ENCODE measurements at places on chromosomes 13 and 19.
A peak's percentile ranks its signal among the peaks of the same experiment; 100 is the strongest.

DNA sequence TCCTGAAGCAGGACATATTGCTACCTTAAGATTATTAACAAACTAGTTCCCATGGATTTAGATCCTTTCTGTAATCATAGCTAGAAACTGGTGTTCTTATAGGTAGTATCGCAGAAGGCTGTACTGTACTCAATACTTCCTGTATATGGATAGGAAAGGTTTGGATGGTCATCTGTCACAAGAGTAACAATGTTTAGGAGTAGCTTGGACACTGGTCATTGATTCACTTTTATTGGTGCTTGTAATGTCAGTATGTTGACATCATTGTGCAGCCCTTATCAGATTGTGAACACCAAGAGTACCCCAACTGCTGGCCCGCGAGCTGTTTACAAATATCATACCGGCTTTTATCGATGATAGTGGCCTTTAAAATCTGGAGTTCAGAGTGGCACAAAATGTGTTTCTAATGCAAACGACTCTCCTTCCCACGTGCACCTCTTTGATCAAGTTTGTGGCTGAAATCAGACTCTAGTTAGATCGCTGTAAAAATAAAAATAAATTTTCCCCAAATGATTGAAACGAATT, 605 bp upstream of the CDK8 start:
- DNase-seq, result no peak

- peak; percentile 34 for DNase-seq
Observed at GRCh38 chr13:106570299-106570852, 2.4 kb upstream of the ARGLU1 start.

- no peak for DNase-seq
Observed at GRCh38 chr19:10228393-10228792, 2.7 kb downstream of the S1PR2 start.

GRCh38 chr19:17021328-17021727, 5.3 kb downstream of the CPAMD8 start:
- no peak for DNase-seq

DNA sequence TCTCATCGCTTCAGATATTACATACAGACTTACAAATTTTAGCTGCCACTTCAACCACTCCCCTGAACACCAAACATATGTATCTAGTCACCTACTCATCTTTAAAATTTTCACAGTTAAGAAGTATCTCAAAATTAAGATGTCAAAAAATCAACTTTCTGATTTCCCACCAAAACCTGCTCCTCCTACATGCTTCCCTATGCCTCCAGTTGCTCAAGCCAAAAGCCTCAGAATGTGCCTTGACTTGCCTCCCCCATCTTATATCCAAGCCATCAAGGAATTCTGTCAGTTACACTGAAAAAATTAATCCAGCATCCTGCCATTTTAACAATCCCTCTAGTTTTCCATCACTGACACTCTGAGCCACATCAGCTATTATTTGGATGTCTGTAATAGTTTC, 85.0 kb downstream of the SPRY2 start:
- no peak for DNase-seq

- peak; percentile 37 for DNase-seq
Observed at GRCh38 chr19:3132971-3133792, 2.7 kb upstream of the GNA15 start.

GRCh38 chr13:75216038-75216437, 265.9 kb downstream of the TBC1D4 start:
- DNase-seq, result no peak

GRCh38 chr13:21079761-21080592, 18.6 kb upstream of the LATS2 start:
- DNase-seq, result peak; percentile 92

- DNase-seq, result no peak
Observed at GRCh38 chr13:20565115-20565736, 1.7 kb upstream of the IFT88 start.

DNA sequence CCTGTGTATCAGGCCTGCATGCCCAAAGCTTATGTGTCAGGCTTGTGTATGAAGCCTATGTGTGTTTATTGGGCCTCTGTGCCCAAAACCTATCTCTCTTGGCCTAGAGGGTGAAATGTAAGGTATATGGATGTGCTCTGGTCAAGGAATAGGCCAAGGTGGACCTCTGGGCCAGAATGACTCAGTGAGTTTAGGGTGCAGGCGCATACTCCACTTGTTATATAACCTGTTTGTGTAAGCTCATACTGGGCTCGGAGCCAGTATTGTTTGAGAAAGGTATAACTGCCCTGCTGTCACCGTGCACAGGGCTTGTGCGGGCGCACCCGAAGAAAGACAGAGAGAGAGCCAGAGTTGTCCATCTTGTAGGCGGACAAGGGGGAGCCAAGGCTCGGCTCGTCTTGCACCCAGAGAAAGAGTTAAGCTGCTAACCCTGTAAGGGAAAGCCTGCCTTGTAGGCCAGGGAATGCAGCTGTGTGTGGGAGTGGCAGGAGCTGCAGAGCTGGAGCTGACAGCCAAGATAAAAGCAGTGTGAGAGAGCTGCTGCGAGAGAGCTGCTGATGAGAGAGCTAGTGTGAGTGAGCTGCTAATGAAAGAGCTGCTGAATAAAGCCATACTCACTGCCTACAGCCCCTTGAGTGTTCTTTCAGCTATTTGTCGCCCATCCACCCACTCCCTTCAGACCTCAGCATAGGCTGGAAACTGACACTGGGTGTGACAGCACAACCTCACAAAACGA, 43.4 kb upstream of the N4BP2L1 start:
- peak; percentile 14 for DNase-seq

- DNase-seq, result no peak
Observed at GRCh38 chr19:30309176-30309575, 63.0 kb upstream of the ZNF536 start.

- no peak for DNase-seq
Observed at GRCh38 chr13:106117035-106117434, 418.4 kb downstream of the EFNB2 start.

GRCh38 chr13:34345258-34345965, 527.5 kb downstream of the RFC3 start:
- no peak for DNase-seq

GRCh38 chr19:45295873-45296272, 26.8 kb downstream of the CKM start:
- no peak for DNase-seq

DNA sequence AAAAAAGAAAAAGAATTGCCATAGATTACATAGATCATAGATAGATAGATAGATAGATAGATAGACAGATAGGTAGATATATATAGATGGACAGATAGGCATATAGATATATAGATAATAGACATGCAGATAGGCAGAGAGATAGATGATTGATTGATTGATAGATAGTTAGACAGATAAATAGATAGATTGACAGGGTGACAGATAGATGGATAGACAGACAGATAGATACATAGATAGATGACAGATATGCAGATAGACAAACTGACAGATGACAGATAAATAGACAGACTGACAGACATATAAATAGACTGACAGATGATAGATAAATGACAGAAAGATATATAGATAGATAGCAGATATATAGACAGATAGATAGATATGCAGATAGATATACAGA, 474.0 kb downstream of the IRS2 start:
- no peak for DNase-seq

GRCh38 chr13:64293923-64294322, 2878.3 kb upstream of the PCDH20 start:
- DNase-seq, result no peak

DNA sequence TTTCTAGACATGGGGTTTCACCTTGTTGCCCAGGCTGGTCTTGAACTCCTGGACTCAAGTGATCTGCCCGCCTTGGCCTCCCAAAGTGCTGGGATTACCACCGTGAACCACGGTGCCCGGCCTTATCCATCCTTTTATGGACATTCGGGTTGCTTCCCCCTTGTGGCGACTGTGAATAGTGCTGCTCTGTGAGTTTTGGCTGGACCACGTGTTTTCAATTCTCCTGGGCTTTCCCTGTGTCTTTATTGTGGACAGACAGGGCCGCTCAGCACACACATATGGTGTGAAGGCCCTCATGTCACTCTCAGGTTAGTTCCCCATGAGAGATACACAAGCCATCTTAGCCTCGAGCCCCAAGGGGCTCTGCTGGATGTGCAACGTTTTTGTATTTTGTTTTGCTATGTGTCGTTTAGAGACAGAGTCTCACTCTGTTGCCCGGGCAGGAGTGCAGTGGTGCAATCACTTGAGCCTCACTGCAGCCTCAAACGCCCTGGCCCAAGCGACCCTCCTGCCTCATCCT, 40.5 kb downstream of the MAU2 start:
- DNase-seq, result peak; percentile 89

- DNase-seq, result no peak
Observed at GRCh38 chr13:77894743-77895142, 23.9 kb downstream of the EDNRB start.

- DNase-seq, result peak; percentile 8
Observed at GRCh38 chr13:60402022-60402421, 5.0 kb downstream of the TDRD3 start.

DNA sequence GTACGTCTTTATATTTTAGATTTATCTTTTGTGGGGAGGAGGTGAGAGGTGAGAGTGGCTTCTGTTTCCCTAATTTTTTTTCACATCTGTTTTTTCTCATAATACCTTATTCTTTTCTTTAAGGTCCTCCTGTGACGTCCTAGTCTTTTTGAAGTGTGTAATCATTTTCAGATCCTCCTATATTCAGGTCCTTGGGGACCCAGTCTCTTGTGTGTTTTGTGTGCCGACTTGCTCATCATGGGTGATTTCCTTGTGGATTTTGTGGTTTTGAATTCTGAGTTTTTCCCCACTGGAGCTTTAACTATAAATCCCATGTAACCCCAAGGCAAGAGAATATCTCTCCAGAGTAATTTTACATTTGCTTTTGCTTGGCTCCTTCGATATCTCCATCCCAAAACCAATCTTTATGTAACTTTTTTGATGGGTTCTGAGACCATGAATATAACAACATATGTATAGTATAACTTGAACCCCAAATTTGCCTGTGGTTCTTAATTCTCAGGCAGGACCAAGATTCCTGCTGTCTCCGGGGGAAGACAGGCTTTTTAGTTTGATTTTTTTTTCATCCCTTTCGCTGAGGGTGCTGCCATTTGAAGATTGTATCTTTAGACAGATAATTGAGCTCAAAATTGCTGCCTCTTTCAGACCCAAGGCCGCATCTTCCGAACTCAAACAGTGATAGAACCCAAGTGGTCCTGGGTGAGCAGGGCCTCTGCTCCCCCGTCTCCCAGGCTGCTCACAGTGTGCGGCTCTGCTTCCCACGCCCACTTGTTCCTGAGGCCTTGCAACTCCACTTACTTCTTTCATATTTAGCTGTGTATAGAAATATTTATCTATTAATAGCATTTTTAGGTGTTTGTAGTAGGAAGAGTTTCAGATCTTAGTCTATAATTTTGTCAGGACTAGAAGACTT, 59.1 kb upstream of the GPR183 start:
- DNase-seq, result no peak

GRCh38 chr13:71430681-71431080, 436.3 kb downstream of the DACH1 start:
- no peak for DNase-seq

- DNase-seq, result no peak
Observed at GRCh38 chr13:93116809-93117208, 109.8 kb upstream of the GPC6 start.

DNA sequence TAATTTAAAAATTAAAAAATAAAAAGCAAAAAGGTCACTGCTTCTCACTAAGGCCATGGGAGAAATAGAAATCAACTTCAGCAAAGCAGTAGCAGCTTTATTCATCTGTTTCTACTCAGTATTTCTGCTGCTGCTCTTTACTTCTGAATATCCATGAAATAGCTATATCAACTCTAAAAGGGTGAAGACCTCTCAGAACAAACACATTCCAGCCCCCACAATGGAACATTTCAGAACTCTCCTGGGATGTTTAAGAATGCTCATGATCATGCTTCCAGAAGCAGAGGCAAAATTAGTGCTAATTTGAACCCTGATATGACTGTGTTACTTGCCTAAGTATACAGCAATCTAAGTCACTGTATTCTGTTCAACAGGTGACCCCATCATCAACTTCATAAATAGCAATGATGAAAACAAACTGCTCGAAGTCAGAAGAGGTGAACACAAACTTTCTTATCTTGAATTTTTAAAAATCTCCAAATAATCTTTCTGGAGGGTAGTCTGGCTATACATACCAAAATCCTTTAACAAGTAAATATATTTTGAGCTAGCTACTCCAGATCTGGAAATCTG, 29.6 kb upstream of the DOCK9 start:
- no peak for DNase-seq

- DNase-seq, result no peak
Observed at GRCh38 chr19:10612499-10613119, 12.7 kb upstream of the SLC44A2 start.

DNA sequence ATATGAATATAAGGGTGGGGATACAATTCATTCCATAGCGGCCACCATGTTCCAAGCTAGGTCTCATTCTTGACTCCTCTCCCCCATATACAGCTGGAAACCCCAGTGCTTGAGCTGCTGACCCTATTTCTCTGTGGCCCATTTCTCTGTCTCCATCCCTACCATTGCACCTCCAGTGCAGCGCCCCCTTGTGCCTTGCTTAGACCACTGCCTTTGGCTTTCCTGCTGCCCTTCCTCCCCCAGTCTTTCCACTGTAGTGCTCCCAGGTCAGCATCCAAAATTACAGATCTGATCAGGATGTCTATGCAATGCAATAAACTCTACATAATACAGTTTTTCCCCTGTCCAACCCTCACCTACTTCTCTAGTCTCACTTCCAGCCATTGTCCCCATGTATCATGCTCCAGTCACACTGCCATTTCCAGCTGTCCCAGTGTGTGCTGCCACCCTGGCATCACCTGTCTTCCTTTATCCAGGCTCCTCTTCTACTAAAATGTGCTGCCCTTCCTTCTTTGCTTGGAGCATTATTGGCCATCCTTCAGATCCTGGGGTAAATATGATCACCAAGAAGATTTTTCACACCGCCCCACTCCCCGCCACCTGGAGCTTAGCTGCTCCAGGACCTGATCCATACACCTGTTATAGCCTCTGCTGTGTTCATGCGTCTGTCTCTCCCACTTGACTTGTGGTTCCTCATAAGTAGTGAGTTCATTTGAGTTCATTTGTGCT, 199.4 kb upstream of the IPO5 start:
- no peak for DNase-seq

GRCh38 chr13:58850161-58850560, 1218.6 kb downstream of the PCDH17 start:
- DNase-seq, result no peak

- no peak for DNase-seq
Observed at GRCh38 chr13:25840931-25841330, 210.9 kb downstream of the SHISA2 start.

GRCh38 chr13:43792076-43792881, 5.5 kb upstream of the ENOX1 start:
- DNase-seq, result peak; percentile 52

DNA sequence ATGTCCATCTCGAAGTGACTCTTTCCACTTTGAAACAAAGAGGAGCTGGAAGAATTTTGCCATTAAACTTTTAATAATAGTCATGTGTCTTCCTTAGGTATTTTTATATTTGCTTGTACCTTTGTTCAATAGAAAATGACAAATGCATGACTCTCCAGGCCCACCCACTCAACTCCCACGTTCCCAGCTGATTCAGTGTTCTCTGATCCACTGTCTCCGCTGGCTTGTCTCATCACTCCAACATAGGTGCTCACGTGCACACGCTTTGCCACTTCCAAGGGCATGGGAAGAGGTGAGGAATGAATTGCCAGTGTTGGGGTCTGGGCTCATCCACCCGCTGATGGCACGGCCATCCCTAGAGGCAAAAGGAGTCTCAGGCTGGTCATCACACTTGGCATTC, 24.5 kb downstream of the RASL11A start:
- DNase-seq, result no peak

GRCh38 chr19:42278452-42279154, 9.6 kb downstream of the CIC start:
- DNase-seq, result no peak

All from astrocyte of the hippocampus (primary cell).